ENCODE measurements at places on chromosomes 4 and X. TPM values are rescaled to one million over a fixed set of nuclear protein-coding genes. Genes with fewer than 3 reads are reported as not detected.

The TBC1D8B gene
- 2.2 TPM for polyA plus RNA-seq

The PSAPL1 gene
- polyA plus RNA-seq = 0.06 TPM

The SHROOM3 gene
- polyA plus RNA-seq = 21.1 TPM

DNA sequence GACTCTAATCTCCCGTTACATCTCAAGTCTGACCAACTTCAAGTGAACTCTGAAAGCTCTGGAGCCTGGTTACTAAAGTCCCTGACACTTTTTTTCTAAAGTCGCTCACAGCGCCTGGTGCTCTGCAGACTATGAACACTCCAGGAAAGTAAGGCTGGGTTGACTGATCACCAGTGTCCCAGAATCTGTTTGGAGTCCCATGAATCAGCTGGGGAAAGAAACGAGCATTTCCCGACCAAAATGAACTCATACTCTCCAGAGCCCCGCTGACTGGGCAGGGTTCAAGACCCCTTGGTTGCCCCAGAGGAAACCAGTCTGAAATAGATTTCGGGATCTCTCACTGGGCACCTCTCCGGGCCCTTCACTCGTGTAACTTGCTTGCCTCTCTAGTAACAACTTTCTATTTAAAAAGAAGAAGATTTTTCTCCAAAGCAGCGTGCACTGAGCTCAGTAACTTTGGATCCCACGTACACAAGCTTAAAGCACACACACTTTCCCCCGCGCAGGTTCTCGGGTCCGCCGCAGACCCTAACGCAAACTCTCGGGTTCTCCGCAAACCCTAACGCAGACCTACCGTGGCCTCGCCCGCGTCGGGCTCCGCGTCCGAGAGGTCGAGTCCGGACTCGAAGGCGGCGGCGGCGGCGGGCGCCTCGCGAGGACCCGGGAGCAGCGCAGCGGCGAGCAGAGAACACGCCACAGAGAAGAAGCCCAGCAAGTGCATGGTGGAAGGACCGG, 964 bp downstream of the VEGFC start:
- peak; percentile 72 for DNase-seq

- DNase-seq = no peak
Measured at GRCh38 chr4:168811786-168812651, 198.0 kb downstream of the CBR4 start.

DNA sequence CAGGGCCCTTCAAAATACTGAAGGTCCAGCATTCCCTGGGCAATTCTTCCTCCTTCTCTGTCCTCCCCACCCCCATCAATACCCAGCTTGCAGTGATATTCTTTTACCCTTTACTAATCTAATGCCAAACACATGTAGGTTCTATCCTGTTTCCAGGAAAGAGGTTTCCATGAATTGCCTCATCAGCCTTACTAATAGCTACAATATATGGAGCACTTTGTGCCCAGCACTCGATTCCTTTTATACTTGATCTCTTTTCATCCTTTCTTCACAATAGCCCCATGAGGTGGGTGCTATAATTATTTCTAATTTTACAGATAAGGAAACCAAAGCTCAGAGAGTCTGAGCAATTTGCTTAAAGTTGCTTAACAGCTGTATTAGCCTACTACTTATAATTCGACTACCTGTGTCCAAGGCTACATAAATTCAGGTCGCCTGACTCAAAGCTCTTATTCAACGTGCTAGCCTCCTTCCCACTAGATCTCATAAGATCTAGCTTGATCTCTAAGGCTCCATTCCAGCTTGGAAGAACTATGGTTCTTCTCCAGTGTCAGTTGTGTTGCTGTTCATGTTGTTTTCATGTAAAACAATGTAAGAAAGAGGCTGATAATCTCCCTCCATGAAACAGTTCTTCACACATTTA, 229.6 kb upstream of the PGRMC2 start:
- DNase-seq = no peak

- no peak for DNase-seq
Measured at GRCh38 chrX:37995428-37995827, 10.9 kb upstream of the SYTL5 start.

GRCh38 chrX:2500803-2501558, at the start of the genes DHRSX and ZBED1:
Gene DHRSX (minus strand): TSS chrX:2500976. CDS start chrX:2500925, 51 bp downstream.
Gene ZBED1 (minus strand): TSS chrX:2500976. CDS start chrX:2490719, 10,257 bp downstream.
- peak; percentile 61 for DNase-seq

DNA sequence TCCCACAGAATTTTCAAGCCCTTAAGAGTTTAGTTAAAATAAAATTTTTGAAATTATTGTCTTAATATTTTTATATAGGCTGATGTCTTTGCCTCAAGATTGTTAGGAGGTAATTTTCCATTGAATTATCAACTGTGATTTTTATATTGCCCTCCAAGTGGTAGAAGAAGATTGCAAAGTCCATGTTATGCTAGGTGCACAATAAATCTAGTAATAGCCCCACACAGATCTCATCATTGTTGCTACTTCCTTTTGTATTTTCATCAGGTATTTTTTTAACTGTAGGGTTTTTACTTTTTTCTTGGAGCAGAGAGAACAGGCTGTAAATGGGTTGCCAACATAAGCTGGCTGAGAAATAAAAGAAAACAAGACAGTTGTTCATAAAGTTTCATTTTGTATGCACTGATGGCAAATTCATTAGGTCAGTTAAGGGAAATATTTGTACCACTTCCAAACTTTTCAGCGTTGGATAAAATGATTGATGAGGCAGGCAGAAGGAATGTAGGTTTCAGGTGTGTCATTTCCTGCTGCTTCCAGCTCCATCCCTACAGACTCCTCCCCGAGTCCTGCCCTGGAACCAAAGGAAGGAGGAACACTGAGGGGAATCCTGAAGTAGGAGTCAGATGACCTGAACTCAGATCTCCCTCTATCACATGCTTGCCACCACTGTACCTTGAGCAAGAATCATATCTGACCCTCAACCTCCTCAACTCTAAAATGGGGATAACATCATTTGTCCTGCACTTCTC, 105.5 kb downstream of the PRRG1 start:
- no peak for DNase-seq

GRCh38 chr4:162782096-162782777, 384.5 kb downstream of the NAF1 start:
- DNase-seq = no peak
